ENCODE measurements at places on chromosomes 4 and X. TPM values are rescaled to one million over a fixed set of nuclear protein-coding genes. Genes with fewer than 3 reads are reported as not detected.

- no peak for DNase-seq
These were observed 1068.8 kb downstream of the ARAP2 start for GRCh38 chr4:35175487-35175886.

- no peak for DNase-seq
These were observed 95.5 kb downstream of the CASK start for GRCh38 chrX:41827886-41828285.

- DNase-seq, result no peak
These were observed 127.4 kb upstream of the FTHL17 start for GRCh38 chrX:31199056-31199839.

The APELA gene
- not detected for total RNA-seq

The NDNF gene
- not detected for total RNA-seq

The PPP4R3C gene
- not detected for total RNA-seq

The DRD5 gene
- not detected for total RNA-seq
